C1 segment of cervical spinal cord (tissue), 14 donors: ENCODE measurements at places on chromosomes 2 and 18.

DNA sequence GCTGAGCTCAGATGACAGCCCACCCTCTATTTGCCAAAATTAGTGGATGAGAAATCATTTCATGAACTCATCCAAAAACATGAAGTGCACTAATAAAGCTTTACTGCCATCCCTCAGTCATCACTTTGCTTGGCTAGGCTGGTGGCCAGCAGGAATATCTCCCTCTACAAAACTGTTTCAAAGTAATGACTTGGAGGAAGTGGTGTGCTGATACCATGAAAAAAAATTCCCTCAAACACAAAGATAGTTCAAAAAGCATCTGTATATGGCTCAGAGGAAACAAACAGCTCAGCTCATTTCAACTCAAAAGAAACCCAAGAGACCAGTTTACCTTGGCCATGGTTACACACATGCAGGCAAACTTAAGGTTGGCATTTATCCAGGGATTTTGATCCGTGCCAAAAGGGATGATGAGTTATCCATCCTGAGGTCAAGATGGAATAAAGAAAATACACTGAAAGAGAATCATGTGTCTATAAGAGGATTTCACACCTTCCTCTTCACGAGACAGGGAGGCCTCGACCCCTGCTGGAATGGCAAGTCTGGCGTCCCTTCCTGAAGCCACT is 18.4 kb upstream of the WIPF1 start:
- no peak for DNase-seq

DNA sequence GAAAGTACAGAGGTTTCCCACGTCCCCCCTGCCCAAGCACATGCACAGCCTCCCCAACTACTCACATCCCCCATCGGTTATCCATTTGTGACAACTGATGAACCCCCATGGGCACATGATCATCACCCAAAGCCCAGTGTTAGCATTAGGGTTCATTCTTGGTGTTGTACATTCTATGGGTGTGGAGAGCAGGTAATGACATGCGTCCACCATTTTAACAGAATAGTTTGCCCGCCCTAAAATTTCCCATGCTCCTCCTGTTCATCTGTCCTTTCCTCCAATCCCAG is 74.3 kb downstream of the LONRF2 start:
- no peak for DNase-seq

DNA sequence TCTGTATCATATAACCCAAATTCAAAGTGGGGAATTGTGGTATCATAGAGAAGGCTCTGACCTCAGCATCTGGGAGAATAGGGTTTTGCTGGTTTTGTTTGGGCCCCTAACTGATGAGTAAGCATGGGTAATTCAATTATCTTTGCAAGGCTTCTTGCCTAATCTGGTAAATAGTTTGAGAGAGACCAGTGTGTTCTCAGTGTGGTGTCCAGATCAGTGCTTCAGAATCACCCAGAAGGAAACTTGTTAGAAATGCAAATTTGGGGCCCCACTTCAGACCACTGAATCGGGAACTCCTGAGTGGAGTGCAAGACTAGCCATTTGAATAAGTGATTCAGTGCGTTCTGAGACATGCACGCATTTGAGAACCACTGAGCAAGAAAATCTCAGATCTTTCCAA is 282.7 kb downstream of the EPHA4 start:
- no peak for DNase-seq

GRCh38 chr2:241309684-241310117 is 5.8 kb downstream of the HDLBP start:
- DNase-seq = no peak

- DNase-seq = no peak
Measured at GRCh38 chr2:146131048-146131447, 1611.1 kb upstream of the ZEB2 start.

DNA sequence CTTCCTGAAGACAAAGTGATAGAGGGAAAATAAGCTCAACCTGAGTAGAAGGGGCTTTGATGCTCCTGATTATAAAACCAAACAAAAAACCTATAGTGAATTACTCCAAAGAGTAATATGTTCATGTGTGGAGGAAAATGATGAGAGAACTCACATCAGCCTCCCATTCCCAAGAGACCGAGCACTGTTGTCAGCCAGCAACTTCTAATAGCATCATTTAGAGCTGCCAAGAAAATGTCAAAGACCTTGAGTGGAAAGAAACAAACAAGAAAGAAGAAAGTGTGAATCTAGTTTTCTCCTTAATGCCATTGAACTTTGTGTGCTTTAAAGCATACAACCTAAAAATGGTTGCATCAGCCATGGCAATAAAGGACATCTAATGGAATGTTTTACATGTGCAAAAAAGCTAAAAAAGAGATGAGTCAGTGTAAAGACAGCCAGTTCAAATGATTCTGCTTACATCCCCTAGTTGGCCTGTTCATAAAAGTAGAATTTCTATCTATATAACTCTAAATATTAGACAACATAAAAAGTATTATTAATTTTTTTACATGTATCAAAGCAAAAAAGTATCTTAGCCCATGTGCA is 1066.2 kb downstream of the TDRD15 start:
- DNase-seq = no peak

- DNase-seq = no peak
Measured at GRCh38 chr2:63050334-63051041, at the start of gene OTX1. Gene OTX1, plus strand, starts transcription at chr2:63050830. Its CDS starts 2,161 bp downstream, at chr2:63052991.

DNA sequence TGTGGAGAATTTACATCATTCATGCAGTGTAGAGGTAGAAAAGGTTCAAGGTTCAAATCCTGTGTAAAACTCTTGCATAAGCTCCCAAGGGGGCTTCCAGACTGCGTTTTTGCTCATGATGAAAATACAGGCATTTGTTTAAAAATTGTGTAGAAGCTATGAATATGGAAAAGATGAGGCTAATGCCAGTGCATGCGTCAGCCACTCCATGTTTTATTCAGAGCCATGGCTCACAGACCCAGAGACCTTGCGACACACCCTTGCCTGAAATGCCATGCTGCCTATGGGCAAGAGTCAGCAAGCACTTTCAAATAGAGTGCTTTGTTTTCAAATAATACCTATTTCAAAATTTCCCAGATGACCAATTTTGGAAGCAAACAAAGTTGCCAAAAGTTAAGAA is 262.3 kb downstream of the TRIB2 start:
- no peak for DNase-seq

- DNase-seq = no peak
Measured at GRCh38 chr2:4272261-4272858, 569.0 kb downstream of the DCDC2C start.

GRCh38 chr2:121791801-121792221 is 36.4 kb downstream of the TSN start:
- no peak for DNase-seq

DNA sequence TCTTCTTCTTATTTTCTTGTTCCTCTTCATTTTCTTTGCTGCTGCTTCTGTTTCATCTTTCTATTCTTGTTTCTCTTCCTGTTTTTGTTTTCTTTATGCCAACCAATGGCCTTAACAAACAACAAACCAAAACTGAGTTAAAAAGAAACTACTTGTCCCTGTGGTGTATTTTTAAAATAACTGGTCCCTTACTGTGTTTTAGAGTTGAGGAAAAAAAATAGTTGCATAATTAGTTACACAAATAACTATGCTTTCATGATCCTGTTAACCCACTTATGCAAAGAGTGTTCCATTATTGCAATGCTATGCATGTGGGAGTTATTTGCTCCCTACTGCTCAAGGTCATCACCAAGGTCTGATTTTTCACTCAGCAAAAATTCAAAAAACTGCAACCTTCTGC is 39.5 kb upstream of the IMP4 start:
- DNase-seq = no peak
